ENCODE measurements at places on chromosomes 1 and 21.

DNA sequence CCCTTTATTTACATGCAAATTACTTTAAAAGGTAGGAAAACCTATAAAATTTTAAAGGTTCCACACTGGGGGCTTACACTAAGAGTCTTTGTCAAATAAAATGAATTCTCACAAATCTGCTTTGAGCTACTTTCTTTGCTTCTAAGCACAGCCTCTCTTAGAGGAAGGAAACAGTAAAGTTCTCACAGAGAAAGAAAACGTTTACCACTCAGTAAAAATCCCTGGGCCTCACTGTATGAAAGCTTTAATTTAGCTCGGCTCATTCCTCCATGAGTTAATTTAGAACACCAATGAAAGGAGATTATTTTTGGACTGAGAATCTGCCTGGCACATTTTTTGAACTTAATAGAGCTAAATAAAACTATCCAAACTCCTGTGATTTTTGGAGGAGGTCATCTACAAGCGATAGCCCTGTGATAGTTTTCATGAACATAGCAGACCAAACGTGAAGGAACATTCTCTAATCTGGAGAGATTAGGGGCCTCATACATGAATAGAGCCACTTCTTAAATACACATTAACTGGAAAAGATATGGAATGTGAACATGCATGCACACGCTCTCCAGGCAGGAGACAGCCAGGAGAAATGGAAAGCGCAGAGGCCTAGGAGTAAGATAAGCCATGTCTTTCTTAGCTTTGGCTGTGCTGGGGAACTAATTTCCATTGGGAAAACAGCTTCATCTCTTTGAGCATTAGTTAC is 32.8 kb downstream of the PRRX1 start:
- DNase-seq: no peak

DNA sequence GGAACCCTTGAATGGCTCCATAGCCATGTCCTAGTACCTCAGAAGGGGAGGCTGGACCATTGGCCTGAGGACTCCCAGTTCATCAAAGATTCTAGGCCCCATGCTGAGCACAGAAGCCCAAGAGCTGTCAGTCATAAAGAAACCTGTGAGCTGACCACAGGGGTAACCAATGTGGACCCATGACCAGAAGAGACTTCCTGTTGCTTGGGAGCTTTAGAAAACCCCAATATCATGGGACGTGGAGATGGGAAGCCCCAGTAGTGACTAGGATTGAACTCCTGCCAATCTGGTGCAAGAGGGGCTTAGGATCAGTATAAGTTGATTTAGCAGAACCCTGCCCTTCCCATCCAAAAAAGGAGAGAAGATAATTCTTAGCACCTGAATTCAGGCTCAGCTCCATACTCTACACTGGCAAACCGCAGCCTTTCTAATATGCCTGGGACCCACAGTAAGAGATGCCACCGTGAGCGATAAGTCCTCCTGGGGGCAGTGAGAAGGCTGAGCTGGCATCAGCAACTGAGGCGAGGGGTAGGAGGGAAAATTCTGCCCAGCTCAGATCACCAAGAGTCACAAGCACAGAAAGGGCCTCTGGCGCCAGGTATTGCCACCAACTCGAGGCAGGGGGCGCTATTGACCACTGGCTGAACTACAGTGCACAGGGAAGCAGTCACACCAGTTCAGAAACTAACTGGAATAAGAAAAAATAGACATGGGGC is 108.9 kb downstream of the CAPN8 start:
- DNase-seq: peak; percentile 44

- no peak for DNase-seq
Observed at GRCh38 chr1:170395149-170395548, 136.8 kb upstream of the GORAB start.

GRCh38 chr1:68087184-68087583 is 36.8 kb upstream of the DIRAS3 start:
- no peak for DNase-seq

GRCh38 chr1:226798427-226799411 is 59.6 kb upstream of the ITPKB start:
- DNase-seq: peak; percentile 51

DNA sequence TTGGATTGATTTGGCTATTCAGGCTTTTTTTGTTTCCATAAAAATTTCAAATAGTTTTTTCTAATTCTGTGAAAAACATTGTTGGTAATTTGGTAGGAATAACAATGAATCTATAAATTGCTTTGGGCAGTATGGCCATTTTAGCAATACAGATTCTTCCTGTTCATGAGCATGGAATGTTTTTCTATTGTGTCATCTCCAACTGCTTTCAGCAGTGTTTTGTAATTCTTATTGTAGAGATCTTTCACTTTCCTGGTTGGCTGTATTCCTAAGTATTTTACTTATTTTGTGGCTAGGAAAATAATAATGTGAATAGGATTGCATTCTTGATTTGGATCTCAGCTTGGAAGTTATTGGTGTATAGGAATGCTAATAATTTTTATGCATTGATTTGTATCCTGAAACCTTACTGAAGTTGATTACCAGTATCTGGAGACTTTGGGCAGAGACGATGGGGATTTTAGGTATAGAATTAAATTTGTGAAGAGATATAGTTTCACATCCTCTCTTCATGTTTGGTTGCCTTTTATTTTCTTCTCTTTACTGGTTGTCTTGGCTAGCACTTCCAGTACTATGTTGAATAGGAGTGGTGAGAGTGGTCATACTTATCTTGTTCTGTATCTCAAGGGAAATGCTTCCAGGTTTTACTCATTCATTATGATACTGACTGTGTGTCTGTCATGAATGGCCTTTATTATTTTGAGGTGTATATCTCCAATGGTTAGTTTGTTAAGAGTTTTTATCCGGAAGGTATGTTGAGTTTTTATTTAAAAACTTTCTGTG is 57.3 kb downstream of the DRAM2 start:
- no peak for DNase-seq

GRCh38 chr1:14255711-14256110 is 342.8 kb upstream of the KAZN start:
- no peak for DNase-seq

- no peak for DNase-seq
Observed at GRCh38 chr1:193663965-193664364, 477.6 kb upstream of the B3GALT2 start.

GRCh38 chr1:110214454-110215404 is 4.6 kb downstream of the KCNC4 start:
- no peak for DNase-seq

All from GM12892 (cell line).